ENCODE measurements at places on chromosomes 5 and 9.

DNA sequence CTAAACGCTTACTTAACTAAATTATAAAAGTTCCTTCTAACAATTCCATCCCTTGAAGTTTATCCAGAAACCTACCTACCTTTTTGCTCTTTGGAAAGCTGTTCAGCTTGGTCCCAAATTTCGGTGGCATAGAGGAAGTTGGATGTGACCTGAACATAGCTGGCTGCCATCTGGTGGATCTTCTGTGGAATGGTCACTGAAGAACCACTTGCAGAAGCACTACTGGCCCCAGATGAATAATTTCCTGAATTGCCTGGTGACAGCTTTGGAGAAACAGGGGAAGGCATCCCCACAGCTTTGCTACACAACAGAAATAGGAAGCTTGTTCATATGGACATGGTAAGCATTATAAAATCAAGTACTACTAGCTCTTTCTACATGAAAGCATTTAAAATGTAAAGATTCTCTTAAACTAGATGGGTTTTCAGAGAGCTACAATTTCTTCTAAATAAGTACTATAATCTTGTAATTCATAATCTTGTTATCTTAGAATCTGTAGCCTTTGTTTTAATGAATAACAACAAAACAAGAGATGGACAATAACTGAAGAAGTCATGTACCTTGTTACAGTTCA lies 9.9 kb downstream of the LEAP2 start:
- H3K36me3 ChIP-seq, result peaks cover 24% of the 10 kb centered on the region
- no peak for DNase-seq
- peak overlapping the region; percentile 9 for H3K27ac ChIP-seq
- peaks cover 6% of the 10 kb centered on the region for H3K4me1 ChIP-seq
- no peaks in the 10 kb centered on the region for H3K27me3 ChIP-seq

GRCh38 chr5:147403651-147404640 lies 105.9 kb downstream of the DPYSL3 start:
- H3K4me3 ChIP-seq, result no peak overlapping the region
- no peaks in the 10 kb centered on the region for H3K4me1 ChIP-seq
- no peak overlapping the region for H3K27ac ChIP-seq
- H3K27me3 ChIP-seq, result no peaks in the 10 kb centered on the region
- no peak for DNase-seq

GRCh38 chr5:126723643-126724042 lies 53.3 kb upstream of the LMNB1 start:
- no peaks in the 10 kb centered on the region for H3K4me1 ChIP-seq
- H3K27me3 ChIP-seq, result no peaks in the 10 kb centered on the region
- DNase-seq, result no peak

GRCh38 chr5:14686517-14686916 lies 22.0 kb downstream of the OTULIN start:
- peaks cover 7% of the 10 kb centered on the region for H3K4me1 ChIP-seq
- peaks cover 41% of the 10 kb centered on the region for H3K36me3 ChIP-seq
- H3K4me3 ChIP-seq, result no peak overlapping the region
- H3K27me3 ChIP-seq, result no peaks in the 10 kb centered on the region
- H3K27ac ChIP-seq, result no peak overlapping the region

DNA sequence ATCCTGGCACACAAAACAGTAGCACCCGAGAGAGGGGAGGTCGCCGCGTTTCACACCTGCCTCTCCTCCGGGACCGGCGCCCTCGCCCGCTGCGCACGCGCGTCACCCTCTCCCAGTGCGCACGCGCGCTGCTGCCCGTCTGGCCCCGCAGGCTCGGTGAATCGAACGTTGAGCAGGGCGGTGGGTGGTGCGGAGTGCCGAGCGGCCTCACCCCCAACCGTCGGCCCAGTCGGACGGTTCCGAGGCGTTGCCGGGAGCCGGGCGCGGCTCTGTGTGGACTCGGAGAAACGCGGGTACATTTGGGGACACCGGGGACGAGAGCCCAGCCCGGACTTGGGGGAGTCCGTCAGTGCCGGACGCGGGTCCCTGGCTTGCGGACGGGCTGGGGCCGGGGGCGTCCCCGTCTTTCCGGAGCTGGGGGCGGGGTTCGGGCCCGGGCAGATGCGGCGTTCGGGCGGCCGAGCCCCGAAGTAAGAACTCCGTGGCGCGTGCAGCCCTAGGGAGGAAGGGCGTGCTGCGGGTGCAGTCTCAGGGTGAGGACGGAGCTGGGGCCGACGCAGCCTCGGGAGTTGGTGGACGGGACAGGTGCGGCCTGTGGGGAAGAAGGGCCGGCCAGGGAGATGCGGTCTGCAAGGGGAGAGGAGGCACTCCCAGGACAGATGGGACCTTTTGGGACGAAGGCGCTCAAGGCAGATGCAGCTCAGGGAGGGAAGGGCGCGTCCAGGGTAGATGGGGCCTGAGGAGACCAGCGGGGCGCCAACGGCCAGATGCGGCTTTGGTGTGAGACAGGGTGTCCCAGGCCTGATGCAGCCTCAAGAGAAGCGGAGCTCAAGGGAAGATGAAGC lies at the start of gene POMT1:
Gene POMT1 (plus strand): TSS at position 138 of the 845 bp plus-strand sequence. CDS start 1,301 bp downstream, outside the sequence.
- H3K36me3 ChIP-seq, result peaks cover 13% of the 10 kb centered on the region
- peaks cover 30% of the 10 kb centered on the region for H3K4me1 ChIP-seq
- DNase-seq, result peak; percentile 86
- peak within 1 kb of the TSS; percentile 95 for H3K27ac ChIP-seq

DNA sequence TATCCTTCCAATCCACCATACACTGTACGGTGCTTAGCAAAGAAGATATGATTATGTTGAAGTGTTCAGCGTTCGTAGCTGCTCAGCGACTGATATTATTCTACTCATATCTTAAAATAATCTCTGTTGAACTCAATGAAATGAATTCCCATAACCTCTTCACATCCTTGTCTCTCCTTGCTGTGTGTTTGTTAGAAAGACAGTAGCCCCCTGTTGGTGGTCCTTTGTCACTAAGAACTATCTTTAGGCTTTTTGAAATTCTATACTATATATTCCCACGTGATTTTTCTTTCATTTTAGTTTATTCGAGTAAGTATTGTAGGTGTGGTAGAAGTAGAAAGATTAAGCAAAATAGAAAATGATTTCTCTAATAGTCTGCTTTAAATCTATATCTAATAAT lies 762.8 kb upstream of the WWC1 start:
- H3K36me3 ChIP-seq, result no peaks in the 10 kb centered on the region
- no peaks in the 10 kb centered on the region for H3K4me1 ChIP-seq
- H3K4me3 ChIP-seq, result no peak overlapping the region

All from stimulated activated naive B cell treated with anti-CD40 and anti-IgM and Interleukin-4, amounts not matched to agents 10 μg/mL and 1 μg/mL and 100 μg/mL, for 72 hours (primary cell).